ENCODE measurements at places on chromosomes 2 and 18. TPM values are rescaled to one million over a fixed set of nuclear protein-coding genes. Genes with fewer than 3 reads are reported as not detected.

DNA sequence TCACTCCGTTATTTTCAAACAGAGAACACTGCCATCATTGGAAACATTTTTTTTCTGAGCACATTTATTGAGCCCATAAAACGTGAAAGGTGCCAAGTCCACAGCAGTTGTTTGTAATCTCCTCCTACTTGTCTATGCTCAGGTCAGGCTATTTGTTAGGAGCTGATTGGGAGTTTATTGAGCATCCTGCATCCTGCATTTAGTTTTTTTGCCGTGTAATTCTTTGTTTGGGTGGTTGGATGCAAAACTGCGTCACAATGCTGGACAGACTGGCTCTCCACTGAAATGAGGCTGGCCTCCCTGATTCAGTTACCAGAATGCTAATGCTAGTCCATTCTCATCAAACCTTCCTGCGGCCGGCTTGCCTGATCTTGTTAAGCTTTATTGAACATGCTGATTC lies 71.4 kb downstream of the RAPGEF4 start:
- no peaks in the 10 kb centered on the region for H3K27me3 ChIP-seq
- no peak for DNase-seq
- no peak overlapping the region for H3K4me3 ChIP-seq
- no peaks in the 10 kb centered on the region for H3K4me1 ChIP-seq

DNA sequence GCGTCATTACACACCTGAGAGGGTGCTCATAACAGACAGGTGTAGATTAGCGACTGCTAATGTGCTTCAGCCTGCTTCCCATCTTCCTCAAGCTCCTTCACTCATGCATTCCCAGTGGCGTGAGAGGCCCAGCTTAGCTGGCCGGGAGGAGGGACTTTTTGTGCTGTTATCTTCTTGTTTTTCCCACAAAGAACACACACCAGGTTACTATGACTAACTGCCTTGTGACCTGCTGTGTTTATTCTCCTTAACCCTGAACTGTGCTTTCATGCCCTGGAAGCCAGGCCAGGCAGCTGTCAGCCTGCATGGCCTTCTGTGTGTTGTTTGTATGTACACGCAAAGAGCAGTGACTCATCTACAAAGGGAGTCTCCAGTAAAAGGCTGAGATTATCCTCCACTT lies 143.8 kb downstream of the PIEZO2 start:
- no peaks in the 10 kb centered on the region for H3K36me3 ChIP-seq
- H3K27me3 ChIP-seq: no peaks in the 10 kb centered on the region
- no peaks in the 10 kb centered on the region for H3K4me1 ChIP-seq
- DNase-seq: no peak
- H3K4me3 ChIP-seq: no peak overlapping the region

DNA sequence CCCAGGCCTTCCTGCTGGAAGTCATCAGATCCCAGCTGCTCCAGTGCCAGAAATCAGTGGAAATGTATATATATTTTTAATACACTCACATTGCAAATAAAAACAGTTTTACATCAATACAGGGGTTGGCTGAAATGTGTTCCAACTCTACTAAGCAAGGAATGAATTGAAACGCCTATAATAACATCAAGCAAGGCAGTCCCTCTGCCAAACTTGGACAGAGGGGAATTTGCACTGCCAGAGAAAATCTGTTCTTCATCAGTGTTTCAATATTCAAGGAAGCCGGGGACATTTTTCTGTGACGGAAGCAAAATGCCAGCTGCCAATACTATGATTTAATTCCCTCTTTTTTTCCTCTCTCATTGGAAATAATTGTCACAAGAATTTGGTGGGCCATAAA lies 335.3 kb downstream of the TNS1 start:
- no peak overlapping the region for H3K27ac ChIP-seq
- no peak overlapping the region for H3K4me3 ChIP-seq
- no peaks in the 10 kb centered on the region for H3K27me3 ChIP-seq
- no peak for DNase-seq
- peaks cover 7% of the 10 kb centered on the region for H3K4me1 ChIP-seq

DNA sequence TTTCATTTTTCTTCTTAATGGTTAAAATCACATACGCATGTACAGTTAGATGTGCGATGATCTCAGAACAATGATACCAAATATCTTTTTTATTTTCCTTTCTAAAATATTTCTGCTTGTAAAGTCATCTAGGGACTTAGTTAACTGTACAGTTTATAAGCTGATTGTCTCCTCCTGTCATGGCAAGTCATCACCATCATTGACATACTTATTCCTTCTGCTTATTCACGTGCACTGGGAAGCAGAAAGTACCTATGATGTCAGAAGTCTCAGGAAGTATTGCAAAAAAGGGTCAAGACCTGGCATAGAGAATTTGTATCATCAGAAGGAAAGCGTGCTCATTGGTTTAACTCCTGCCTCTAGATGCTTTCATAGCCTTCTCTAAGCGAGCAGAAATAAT lies 154.2 kb downstream of the DSC3 start:
- no peaks in the 10 kb centered on the region for H3K4me1 ChIP-seq
- no peaks in the 10 kb centered on the region for H3K27me3 ChIP-seq
- H3K4me3 ChIP-seq: no peak overlapping the region
- no peaks in the 10 kb centered on the region for H3K36me3 ChIP-seq
- no peak for DNase-seq

- H3K4me3 ChIP-seq: no peak overlapping the region
- no peaks in the 10 kb centered on the region for H3K36me3 ChIP-seq
- H3K4me1 ChIP-seq: no peaks in the 10 kb centered on the region
- DNase-seq: no peak
Observed at GRCh38 chr18:49573835-49574234, 12.0 kb downstream of the LIPG start.

DNA sequence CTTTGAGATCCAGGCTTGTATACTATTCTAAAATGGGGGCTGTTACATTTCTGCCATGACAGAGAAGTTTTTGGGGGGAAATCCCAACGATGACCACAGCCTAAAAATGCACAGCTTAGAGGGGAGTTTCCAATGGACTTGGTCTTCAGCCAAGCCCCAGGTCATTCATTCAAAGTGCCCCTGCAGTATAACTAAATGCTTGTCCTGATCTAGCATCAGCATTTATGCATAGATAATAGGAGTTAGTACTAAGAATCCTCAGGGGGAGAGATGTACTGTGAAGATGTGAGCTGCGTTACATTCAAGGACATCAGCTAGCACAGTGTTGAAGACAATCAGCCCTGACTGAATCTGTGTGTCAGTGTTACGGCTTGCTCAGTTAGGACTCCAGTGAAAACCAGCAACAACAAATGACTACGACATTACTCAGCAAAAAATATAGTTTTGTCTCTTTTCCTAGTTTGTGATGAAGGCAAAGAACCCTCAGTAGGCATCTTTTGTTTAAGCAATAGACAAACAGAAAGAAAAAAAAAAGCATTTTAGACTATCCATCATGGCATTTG lies 160.9 kb downstream of the ZEB2 start:
- no peaks in the 10 kb centered on the region for H3K27me3 ChIP-seq
- H3K4me1 ChIP-seq: peaks cover 5% of the 10 kb centered on the region
- no peaks in the 10 kb centered on the region for H3K36me3 ChIP-seq
- no peak overlapping the region for H3K4me3 ChIP-seq

DNA sequence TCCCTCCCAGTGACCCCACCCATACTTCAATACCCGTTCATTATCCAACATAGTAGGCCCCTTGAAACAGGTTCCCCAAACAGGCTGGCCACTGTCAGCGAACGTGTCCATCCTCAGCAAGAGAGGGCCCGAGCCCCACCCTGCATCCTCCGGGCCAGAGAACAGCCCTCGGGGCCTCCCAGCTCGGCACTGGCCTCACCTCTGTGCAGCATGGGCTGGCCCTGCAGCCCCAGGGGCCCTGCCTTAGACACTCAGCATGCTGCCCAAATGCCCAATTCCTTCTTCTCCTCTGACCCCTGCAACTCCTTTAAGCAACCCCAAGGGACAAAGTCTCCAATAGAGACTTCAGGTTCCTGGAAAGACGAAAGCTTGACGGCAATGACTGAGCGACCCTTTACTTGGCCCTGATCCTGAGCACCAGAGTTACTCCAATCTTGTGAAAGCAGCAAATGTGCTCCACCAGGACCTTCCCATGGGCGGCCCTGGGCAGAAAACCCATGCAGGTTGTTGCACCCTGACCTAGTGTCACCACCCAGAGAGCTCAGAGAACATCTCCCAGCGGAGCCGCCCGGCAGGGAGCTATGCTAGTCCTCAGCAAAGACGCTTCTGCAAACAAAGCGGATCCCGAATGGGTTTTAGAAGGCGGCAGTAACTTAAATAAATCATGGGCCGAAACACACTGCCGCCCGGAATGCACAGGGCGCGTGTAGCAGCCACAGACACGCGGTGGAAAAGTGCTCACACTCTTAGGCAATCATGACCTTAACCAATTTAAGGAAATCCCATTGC lies 782 bp downstream of the COL6A3 start:
- no peaks in the 10 kb centered on the region for H3K27me3 ChIP-seq
- DNase-seq: no peak
- peak overlapping the region; percentile 56 for H3K4me3 ChIP-seq
- peak overlapping the region; percentile 73 for H3K27ac ChIP-seq

DNA sequence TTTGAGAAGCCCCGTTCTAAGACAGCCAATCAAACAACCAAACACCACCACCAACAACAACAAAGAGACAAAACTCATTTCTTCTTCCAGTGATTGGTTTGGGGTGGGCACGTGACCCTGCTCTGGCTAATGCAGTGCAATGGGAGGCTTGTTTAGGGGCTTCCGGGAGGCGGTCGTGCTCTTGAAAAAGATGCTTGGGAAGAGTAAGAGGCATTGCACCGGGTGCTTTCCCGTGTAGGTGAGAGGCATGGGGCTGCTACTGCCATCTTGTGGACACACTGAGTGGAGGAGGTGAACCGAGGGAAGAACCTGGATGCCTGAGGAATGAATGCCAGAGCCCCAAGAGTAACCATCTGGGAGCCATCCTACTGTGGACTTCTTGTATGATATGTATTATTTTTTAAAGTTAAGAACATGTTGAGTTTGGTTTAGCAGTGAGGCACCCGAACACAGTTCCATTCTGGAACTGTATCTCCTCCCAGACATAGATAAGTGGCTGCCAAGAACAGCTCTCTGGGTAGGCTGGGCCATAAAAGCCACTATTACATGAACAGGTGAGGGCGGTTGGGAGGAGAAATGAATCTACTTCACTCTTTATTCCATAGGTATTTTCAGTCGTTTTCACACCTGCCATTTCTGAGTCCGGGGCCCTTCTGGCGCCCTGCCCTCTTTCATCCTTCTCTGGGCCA lies 19.1 kb upstream of the ARHGAP25 start:
- no peak overlapping the region for H3K4me3 ChIP-seq
- no peaks in the 10 kb centered on the region for H3K27me3 ChIP-seq
- H3K36me3 ChIP-seq: no peaks in the 10 kb centered on the region
- H3K4me1 ChIP-seq: peaks cover 10% of the 10 kb centered on the region
- DNase-seq: peak; percentile 58

- peaks cover 76% of the 10 kb centered on the region for H3K27me3 ChIP-seq
- H3K4me3 ChIP-seq: peak overlapping the region; percentile 79
- H3K36me3 ChIP-seq: no peaks in the 10 kb centered on the region
- DNase-seq: no peak
Observed at GRCh38 chr18:22167471-22168241, 1.7 kb upstream of the GATA6 start.

DNA sequence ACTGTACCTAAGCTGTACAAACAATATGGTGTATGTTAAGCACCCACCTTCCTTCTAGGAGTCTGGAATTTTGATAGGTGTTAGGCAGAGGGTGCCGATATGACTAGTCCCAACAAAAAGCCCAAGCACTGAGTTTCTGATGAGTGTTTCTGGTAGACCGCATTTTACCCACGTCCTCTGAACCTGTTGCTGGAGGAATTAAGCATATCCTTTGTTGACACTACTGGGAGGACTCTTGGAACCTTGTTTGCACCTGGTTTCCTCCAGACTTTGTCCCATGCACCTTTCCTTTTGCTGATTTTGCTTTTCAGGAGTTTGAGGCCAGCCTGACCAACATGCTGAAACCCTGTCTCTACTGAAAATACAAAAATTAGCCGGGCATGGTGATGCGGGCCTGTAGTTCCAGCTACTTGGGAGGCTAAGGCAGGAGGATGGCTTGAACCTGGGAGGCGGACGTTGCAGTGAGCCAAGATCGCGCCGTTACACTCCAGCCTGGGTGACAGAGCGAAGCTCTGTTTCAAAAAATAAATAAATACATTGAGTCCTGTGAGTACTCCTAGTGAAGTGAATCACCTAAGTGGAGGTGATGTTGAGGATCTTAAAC lies 11.4 kb upstream of the SPAST start:
- no peak for DNase-seq
- no peaks in the 10 kb centered on the region for H3K4me1 ChIP-seq
- H3K36me3 ChIP-seq: no peaks in the 10 kb centered on the region
- no peak overlapping the region for H3K4me3 ChIP-seq
- no peaks in the 10 kb centered on the region for H3K27me3 ChIP-seq

- H3K36me3 ChIP-seq: no peaks in the 10 kb centered on the region
- H3K27me3 ChIP-seq: no peaks in the 10 kb centered on the region
- peaks cover 22% of the 10 kb centered on the region for H3K4me1 ChIP-seq
- H3K27ac ChIP-seq: no peak overlapping the region
- no peak overlapping the region for H3K4me3 ChIP-seq
- DNase-seq: no peak
Observed at GRCh38 chr2:165791421-165792103, 2.5 kb downstream of the GALNT3 start.

LDLRAD4 gene
- total RNA-seq: 24.6 TPM

ACAA2 gene
- total RNA-seq: 71.3 TPM

TMEM185B gene
- 22.2 TPM for total RNA-seq

ELOA2 gene
- total RNA-seq: not detected

CIDEA gene
- not detected for total RNA-seq

SULT1C4 gene
- 10.6 TPM for total RNA-seq

TMEM169 gene
- 1.2 TPM for total RNA-seq

SP140 gene
- total RNA-seq: 15.0 TPM

FBXO48 gene
- total RNA-seq: 2.3 TPM

C18orf32 gene
- 60.6 TPM for total RNA-seq
